ENCODE measurements at places on chromosomes 7 and 10. TPM values are rescaled to one million over a fixed set of nuclear protein-coding genes. Genes with fewer than 3 reads are reported as not detected.
A peak's percentile ranks its signal among the peaks of the same experiment; 100 is the strongest.

DNA sequence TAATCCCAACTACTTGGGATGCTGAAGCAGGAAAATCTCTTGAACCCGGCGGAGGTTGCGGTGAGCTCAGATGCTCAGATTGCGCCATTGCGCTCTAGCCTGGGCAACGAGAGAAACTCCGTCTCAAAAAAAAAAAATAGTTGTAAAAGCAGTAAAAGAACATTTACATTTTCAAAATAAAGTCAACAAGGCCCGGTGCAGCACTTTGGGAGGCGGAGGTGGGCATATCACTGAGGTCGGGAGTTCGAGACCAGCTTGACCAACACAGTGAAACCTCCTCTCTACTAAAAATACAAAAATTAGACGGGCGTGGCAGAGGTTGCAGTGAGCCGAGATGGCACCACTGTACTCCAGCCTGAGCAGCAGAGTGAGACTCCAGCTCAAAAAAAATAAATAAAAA is 4.0 kb downstream of the CCAR1 start:
- DNase-seq, result no peak

- DNase-seq, result peak; percentile 72
These were observed 134.6 kb upstream of the TCF7L2 start for GRCh38 chr10:112815269-112816032.

GRCh38 chr7:115805458-115805857 is 225.1 kb downstream of the TFEC start:
- no peak for DNase-seq

- no peak for DNase-seq
These were observed 239.5 kb upstream of the DKK1 start for GRCh38 chr10:52074505-52075026.

- DNase-seq, result no peak
These were observed 337.4 kb upstream of the ZWINT start for GRCh38 chr10:56698506-56698905.

DNA sequence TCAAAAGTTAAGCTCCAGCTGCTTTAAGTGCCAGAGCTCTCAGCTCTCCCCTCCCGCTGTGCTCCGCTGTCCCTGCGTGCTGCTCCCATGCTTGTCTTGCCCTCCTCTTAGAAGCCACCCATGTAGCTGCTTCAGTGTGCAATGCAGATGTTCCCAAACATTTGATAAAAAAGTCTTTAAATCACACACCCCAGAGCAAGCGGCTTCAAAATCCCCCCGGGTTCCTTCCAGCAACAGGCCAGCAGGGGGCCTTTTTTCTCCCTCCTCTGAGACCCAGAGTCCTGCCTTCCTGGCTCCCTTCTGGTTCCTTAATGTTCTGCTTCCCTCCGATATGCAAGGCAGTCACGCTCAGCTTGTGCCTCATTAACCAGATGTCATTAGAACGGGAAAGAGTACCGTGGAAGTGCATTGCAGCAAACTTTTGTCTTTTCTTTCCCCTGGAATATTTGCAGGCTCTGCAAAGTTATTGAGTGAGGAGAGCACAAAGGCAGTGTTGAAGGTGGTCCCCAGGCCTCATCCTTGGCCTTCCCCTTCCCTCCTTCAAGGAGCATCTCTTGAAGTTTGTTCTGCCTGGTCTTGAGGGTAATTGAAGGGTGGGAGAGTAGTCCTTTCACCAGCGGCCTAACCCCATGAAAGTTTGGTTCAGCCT is 25.5 kb downstream of the LDB3 start:
- peak; percentile 29 for DNase-seq

DNA sequence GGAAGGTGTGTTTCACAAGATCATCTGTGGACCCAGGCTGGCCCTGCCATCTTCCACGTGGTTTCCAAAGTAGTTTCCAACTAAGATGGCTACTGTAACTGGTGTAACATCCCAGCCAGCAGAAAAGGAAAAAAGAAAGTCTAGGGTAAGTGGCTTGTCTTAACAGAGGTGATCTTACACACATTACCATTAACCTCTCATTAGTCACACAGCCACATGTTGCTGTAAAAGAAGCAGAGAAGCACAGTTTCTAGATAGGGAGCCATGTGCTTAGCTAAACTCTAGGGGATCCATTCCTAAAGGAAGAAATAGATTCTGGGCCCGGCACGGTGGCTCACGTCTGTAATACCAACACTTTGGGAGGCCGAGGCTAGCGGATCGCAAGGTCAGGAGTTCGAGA is 54.3 kb downstream of the ZNF438 start:
- no peak for DNase-seq

TASOR2 gene
- 59.0 TPM for total RNA-seq

RPS24 gene
- total RNA-seq, result 2,746 TPM

PLEKHS1 gene
- total RNA-seq, result not detected

WDR86 gene
- total RNA-seq, result not detected

ZPBP gene
- not detected for total RNA-seq

HTR7 gene
- 0.12 TPM for total RNA-seq

SFR1 gene
- 16.8 TPM for total RNA-seq

CLEC2L gene
- total RNA-seq, result not detected

Measured in A172 (cell line).